Kidney tubule cell (primary cell): ENCODE measurements at places on chromosomes 3 and 15.

GRCh38 chr15:80891006-80891405 lies 98.6 kb downstream of the MESD start:
- no peak for DNase-seq

DNA sequence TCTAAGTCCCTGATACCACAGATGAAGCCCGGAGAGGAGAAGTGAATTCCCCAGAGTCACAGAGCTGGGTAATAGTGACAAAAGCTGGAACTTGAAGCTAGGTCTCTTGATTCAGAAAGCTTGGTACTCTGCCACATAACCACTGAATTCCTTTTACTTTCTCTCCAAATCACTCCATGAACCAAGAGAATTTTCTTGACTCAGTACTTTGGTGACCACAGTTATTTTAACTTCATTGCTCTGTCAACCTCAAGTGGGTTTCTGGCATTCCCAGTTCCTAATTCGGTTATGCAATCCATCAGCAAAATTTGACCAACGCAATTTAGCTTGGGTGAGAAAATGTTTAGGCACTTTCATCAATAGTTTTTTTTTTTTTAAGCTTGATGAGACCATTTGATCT lies 61.0 kb upstream of the PPARG start:
- peak; percentile 78 for DNase-seq

DNA sequence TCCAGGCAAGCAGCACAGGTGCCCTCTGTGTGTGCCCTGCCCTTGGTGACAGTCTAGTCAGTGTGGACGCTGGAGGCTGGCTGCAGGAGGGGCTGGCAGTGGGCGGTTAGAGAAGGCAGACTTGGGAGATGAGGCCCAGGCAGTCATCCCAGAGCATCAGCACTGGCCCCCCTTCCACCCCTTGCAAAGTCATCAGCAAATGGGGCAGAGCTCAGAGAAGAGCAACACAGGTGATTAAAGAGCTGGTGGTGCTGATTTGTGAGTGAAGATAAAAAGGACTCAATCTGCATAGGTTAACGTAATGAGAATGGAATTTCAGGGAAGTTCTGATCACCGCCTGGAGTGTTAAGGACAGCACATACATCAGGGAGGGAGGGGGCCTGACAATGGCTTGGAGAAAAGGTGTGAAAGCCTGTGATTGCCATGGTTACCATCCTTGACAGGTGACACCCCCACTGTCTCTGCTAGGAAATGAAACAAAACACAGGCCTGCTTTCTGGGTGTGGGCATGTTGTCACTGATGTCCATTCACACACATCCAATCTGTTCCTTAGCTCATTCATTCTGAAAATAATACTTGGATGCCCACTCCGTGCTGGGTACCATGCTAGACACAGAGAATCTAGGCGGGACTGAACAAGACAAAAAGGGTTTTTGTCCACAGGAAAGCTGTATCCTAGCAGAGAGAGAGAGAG lies 269.6 kb upstream of the ST8SIA2 start:
- no peak for DNase-seq

DNA sequence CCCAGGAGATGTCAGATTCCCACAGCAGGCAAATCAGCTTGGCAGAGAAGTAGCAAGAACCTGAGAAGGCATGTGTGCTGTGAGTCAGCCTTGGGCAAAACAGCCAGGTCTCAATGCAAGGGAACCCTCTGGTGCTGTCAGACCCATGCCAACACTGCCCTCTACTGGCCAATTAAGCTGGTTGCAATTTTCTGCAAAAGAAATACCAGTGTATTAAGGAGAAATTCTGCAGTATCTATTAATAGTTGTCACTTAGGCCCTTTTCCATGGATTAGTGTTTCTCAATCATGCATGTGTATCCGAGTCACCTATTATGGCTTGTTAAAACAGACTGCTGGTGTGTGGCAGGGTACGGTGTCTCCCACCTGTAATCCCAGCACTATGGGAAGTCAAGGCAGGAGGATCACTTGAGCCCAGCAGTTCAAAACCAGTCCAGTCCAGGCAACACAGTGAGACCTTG lies 26.2 kb downstream of the MAP4 start:
- peak; percentile 91 for DNase-seq

GRCh38 chr15:74696398-74696729 lies 540 bp upstream of the EDC3 start:
- no peak for DNase-seq

DNA sequence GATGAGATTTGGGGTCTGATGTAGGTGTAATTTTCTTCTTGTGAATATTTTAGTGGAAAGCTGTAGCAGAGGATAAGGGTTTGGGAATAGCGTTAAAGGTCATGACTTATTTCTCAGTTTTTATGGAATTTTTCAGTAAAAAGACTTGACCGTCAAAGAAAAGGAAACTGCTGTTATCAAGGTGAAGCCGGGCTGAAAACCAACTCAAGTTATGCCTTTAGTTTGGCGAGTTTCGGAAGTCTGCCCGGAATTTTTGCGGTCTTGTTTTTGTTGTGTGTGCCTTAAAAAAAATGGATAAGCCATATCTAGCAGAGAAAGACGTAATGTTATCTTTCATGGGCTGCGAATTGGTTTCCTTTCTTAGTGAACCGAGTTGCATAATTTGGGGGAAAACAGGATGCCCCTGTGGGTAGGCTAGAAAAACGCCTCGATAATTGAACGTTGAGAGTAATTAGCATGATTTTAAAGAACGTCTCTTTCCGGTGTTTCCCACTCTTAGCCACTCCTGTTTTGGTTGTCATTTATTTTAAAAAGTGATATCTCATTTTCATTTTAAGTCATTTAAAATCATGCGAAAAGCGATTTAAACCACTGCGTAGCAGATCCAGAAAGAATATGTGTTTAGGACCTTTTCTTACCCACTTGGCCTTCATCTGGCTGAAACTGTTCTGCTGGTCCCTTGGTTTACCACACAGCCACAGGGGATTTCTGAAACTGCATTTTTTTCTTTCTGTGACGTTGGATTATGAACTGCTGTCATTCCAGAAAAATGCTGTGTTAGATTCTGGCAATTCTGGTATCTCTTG lies 1.1 kb downstream of the NFKBIZ start:
- DNase-seq = peak; percentile 65

- DNase-seq = peak; percentile 23
These were observed 127.6 kb downstream of the TBL1XR1 start for GRCh38 chr3:177069514-177070329.

- DNase-seq = no peak
These were observed 340.5 kb upstream of the NECTIN3 start for GRCh38 chr3:110731148-110731547.

DNA sequence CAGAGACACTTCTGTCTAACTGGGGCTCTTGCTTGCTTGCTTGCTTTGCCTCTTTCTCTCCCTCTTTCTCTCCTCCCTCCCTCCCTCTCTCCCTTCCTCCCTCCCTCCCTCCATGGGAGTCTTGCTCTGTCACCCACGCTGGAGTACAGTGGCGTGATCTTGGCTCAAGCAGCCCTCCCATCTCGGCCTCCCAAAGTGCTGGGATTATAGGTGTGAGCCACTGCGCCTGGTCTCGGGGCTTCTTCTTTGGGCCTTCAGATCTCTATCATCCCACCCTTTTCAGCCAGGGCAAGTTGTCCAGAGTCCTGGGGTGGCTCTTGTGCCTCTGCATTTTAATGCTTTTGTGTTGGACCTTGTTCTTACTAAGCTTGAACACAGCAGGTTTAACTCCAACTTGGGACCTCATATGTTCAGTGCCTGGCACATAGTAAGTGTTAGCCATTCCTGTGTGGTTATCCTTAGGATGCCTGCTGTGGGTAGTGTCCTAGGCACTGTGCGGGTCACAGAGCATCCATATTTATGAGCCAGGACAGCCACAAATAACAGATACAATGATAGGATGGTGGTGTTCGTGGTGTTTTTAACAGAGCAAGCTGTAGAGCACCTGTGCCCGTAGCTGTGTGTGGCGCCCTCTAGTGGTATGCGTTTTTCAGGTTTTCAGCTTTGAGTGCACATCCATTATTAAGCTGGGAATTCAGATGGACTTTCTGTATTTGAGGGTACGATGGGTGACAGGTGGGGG lies 75.1 kb downstream of the CCK start:
- peak; percentile 71 for DNase-seq

DNA sequence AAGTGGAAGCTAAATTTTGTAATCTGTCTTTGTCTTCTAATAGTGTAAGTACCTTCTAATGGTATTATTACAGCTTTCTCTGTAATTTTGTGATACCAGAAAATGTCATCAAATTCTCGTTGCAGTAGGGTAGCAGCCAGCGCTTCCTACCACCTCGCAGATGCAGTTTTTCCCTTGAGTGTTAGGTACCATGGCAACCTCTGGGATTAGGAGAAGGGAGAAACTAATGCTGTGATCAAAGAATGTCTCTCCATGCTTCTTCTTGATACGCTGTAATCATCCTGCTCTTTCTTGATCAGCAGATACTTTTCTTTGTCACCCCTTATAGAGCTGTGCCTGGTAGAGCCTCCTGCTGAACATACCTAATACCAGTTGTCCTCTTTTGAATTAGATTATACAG lies 27.7 kb downstream of the SRP14 start:
- DNase-seq = no peak

DNA sequence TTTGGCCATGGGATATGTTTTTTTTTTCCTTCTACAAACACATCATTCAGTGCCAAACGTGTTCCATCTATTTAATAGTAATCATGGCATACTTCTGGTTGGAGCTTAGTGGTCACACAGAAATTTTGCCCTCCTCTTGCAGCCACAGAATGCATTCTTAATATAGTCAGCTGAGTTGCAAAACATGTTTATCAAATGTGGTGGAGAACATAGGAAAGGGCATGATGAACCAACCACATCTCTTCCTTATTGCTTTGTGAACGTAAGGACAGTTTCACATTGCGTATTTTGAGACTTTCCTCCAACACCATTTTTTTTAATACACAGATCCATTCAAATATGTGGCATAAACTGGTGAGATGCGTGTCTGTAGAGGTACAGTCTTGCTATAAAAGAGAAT lies 106.8 kb downstream of the BBX start:
- DNase-seq = no peak

- DNase-seq = no peak
These were observed 32.5 kb downstream of the WNT5A start for GRCh38 chr3:55454611-55455010.

GRCh38 chr15:69058830-69059556 lies 44.5 kb downstream of the NOX5 start:
- DNase-seq = peak; percentile 86

DNA sequence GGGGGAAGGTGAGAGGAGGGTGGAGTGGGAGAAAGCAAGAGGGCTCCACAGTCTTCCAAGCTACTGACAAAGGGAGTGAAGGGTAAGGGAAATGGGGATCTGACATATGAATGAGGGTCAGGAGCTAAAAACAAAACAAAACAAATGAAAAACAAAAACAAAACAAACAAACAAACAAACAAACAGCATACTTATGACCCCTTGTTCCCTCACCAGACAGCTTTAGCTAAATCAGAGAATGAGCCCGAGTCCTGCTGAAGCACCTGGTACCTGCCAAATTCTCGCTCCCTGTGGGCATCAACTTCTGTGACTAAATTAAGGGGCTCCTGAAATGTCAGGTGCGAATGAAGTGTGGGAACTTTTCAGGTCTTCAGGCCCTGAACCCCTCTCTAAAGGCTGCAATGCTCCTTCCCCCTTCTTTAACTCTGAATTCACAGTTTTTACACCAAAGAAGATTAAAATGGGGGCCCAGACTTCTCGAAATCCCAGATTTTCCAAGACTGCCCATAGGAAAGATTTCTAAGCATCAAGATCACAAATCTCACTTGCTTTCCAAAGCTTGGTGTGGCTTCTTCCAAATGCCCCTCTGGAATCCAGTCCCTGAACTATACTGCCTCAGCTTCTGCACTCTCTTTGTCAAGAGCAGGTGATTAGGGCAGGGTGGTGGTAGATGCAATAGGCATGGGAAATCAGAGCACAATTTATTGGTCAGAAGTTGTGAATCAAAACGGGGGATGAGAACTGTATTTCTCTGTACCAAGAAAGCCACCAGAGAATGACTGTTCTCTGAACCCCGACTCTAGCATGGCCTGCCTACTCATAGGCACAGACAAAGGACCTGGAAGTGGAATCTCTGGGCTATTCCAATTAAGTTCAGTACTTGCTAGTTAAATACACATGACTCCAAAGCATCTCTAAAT lies 40.9 kb downstream of the ZIC4 start:
- no peak for DNase-seq

DNA sequence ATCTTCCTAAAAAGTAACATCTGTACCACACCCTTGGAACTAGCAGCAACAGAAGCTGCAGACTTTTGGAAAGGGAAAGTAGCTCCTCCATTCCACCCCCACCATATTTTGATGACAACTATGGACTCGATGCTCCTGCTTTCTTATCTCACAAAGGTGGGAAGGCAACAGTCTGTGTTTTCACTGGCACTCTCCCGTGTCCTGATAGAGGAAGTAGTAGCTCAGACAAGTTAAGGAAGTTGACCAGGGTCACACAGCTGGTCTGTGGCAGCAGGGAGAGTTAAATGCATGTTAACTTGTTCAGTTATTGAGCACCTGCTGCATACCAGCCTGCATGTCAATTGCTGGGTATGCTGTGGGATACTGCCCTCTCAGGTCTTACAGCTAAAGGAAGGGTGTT lies 33.1 kb downstream of the BHLHE40 start:
- no peak for DNase-seq

GRCh38 chr3:114857299-114857701 lies 289.8 kb downstream of the ZBTB20 start:
- no peak for DNase-seq

- DNase-seq = peak; percentile 98
These were observed 49.7 kb downstream of the PDHB start for GRCh38 chr3:58383904-58384303.

DNA sequence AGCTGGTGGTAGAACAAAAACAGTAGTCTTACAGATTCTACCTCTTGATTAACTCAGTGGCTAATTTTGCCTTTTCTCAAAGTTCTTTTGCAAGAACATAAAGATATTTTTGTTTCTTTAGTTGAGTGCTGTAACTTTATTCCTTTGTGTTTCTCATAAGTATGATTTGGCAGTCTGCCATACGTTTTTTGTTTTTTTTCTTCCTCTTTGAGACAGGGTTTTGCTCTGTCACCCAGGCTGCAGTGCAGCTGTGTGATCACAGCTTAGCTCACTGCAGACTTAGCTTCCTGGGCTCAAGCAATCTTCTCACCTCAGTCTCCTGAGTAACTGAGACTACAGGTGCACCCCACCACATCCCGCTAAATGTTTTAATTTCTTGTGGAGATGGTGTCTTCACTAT lies 22.4 kb downstream of the B3GNT5 start:
- peak; percentile 66 for DNase-seq

DNA sequence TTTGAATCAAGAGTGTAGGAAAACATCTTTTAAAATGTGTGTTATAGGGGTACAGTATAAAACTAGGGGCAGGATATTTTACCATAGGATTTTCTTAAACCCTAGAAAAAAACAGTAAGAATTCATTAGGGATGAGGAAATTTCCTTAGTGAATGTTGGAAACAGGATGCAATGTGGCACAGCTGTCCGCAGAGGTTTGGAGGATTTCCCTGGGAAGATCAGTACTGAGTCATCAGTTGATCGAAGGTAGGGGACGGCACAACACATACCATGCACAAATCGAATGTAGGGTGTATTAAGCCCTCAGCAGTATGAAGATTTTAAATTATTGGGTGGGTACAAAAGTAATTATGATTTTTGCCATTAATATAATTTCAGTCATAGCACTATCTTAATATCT lies 49.9 kb downstream of the FNDC3B start:
- DNase-seq = no peak
